ENCODE measurements at places on chromosomes 12 and 14.

DNA sequence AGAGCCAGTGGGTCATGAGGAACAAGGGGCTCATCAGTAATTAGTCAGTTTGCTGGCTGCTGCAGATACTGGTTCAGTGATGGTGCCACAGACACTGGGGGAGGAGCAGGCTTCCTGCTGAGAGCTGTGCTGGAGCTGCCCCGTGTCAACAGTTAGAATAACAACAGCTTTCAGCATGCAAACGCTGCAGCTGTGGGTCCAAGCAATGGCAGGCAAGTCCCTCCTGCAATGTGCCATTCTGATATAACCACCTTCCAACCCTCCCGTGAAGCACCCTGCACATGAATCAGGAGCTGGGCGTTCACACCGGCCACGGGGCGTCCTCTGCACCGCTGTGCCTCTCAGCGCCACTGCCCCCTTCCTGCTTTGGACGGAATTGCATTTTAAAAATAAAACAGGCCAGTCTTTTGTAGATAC, 258.4 kb upstream of the SFSWAP start:
- DNase-seq, result peak; percentile 35

GRCh38 chr12:23004473-23005020, 379.6 kb downstream of the ETNK1 start:
- DNase-seq, result no peak

GRCh38 chr14:41488401-41488800, 118.3 kb upstream of the LRFN5 start:
- no peak for DNase-seq

GRCh38 chr12:28967426-28967825, 181.7 kb upstream of the FAR2 start:
- DNase-seq, result no peak

GRCh38 chr14:94923786-94924185, 153.9 kb upstream of the GSC start:
- DNase-seq, result no peak

DNA sequence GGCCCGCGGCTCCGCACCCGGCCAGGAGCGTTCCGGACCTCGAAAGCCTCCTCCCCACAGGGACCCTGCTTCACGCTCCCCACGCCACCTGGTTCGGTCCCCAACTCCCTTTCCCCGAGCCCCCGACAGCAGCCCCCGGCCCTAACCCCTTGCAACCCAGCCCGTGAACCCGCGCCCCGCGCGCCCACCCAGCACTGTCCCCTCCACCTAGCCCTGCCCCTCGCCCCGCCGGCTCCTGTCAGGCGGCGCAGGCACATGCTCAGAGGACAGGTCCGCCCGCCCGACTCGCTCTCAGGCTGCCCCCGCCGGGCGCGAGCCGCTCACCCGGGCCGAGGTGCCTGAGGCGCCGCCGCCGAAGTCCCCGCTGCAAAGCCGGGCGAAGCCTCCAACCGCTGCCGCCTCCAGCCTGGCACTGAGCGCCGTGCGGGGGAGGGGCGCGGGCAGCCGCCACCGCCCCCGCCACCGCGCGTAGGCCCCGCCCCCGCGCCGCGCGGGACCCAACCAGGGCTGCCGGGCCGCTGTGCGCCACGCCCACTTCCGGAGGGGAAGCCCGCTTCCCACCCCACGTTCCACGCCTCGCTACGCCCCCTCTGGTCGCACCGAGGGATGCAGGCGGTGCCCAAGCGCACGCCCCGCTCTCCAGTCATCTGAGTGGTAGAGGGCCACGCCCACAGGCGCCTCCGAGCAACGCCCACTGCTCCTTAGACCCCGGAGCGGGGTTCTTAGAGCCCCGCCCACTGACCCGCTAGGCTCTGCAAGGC, at the start of gene CORO1C:
Gene CORO1C (minus strand): TSS at position 414 of the 761 bp plus-strand sequence. CDS start 30,200 bp downstream, outside the sequence.
- peak; percentile 98 for DNase-seq

GRCh38 chr12:67661311-67662021, 12.9 kb downstream of the DYRK2 start:
- DNase-seq, result no peak

DNA sequence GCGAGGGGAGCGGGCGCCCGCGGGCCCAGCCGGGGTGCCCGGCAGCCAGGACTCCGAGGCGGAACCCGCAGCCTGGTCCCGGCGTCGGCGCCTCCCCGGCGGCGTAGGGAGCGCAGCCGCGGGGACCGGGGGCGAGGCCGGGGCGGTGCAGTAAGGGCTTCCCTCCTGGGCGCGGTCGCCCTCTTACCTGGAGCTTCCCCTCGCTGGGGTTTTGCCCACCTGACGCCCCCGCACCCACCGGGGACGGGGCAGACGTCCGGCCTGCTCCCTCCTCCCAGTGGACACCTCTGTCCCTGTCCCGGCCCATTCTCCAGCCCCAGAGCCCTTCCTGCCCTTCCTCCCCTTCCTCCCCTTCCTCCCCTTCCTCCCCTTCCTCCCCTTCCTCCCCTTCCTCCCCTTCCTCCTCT, 413 bp upstream of the TUBA1C start:
- peak; percentile 58 for DNase-seq

- no peak for DNase-seq
Measured at GRCh38 chr12:88052686-88053085, 23.5 kb upstream of the C12orf50 start.
